ENCODE measurements at places on chromosomes 3 and 15.
A peak's percentile ranks its signal among the peaks of the same experiment; 100 is the strongest.

DNA sequence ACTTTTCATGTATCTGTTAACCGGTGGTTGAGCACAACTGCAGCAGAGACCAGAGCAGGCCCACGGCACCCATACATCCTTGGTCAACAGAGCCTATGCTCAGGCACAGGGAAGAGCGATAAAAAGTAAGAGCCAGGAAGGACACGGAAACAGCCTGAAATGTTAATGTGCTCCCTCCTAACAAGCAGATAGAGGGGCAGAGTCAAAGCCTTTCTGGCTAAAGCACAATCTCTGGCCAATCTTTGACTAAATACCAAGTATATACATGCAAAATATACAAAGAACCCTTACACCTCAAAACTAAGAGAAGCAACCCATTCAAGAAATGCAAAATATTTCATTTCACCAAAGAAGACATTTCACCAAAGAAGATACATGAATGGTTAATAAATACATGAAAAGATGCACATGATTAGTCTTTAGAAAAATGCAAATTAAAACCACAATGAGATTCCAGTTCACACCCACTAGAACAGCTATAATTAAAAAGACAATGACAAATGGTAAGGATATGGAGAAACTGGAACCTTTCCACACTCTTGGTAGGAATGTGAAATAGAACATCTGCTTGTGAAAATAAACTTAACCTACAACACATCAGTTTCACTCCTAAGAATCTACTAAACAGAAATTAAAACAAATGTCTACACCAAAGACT, 88.0 kb downstream of the OSBPL10 start:
- DNase-seq, result no peak

DNA sequence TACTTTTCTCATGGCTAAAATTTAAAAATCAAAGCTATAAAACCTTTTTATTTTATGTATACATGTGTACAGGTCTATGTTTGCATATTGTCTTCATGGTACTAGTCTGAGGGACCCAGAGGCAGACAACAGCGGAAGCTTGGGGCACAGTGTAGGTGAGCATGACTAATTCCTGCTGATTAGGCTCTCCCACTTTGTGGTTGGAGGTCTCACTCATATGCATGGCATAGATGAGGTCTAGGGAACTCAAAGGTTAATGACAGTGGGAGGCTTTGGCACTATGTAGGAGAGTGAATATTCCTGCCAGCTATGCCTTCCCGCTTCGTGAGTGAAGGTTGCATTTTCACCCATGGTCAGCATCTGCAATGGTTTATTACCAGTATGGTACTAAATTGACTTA, 47.5 kb upstream of the AADACL2 start:
- DNase-seq, result no peak

DNA sequence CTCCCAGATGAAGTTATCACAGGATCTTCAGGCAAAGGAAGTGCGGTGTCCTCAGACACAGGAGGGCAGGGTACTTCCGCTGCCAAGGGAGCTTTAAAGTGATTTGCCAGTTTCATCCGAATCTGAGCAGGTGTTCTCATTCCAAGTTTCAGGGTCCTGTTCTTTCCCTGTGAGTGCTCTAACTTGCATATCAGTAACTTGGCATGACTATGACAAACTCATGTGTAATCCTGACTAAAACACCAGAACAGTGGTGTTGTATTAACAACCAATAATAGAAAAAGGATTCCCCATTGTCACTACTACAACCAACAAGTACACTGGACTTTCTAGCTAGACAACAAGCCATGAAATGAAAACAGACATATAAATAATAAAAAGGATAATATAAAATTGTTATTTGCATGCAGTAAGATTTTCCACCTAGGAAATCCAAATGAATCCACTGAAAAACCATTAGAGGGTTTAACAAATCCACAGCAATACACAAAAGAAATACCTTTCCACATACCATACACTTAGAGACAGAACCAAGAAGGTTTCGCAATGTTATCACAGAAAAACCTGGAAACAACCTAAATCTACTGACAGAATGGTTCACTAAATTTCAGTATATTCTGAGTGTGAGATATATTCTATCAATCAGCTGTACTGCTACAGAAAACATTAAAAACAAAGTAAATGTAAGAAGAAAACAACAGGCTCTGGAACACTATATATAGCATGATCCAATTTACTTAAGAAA, 40.9 kb upstream of the RPL35A start:
- no peak for DNase-seq

- no peak for DNase-seq
These were observed 102.0 kb downstream of the GTPBP8 start for GRCh38 chr3:113092746-113093145.

GRCh38 chr3:25448750-25449692, 21.0 kb downstream of the RARB start:
- DNase-seq, result no peak

DNA sequence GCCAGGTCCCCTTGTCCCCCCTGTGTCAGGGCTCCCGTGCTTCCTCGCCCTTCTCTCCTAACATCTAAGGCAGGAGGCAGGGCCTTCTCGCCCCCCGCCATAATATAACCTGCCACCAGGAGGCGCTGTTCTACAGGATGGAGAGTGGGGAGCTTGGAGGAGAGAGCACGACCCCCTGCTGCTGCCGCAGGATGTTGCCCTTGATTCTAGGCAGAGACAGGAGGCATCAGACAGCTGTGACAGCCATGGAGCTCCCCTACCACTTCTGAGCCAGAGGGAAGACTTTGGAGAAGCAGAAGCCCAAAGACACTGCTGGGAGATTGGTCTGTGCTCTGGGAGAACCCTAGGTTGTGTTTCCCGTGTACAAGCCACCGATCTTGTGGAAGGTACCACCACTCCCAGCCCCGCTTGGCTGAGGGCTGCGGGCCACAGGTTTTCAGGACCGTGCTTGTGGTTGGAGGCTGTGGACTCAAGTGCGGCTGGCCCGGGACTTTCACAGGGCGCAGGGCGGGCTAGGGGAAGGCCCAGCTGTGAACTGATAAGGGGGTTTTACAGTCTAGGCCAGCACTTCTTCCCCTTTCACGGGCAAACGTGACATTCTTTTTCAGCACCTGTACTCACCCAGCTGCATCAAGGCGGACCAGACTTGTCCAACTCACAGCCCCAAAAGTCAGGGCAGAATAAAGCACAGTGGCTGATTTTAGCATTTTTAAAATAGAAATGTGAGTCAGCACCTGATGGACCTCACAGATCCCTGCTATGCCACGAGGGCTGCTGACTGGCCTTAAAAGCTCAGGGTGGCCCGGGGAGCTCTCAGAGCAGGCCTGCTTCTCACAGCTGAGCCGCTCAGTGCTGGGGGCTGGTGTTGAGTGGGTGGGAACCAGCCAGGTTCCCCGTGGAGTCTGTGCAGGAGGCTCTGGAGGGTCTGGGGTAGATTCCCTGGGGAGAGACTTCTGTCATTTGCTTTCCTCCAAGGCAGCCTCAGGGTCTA, 2.6 kb upstream of the TIGIT start:
- DNase-seq, result peak; percentile 88

GRCh38 chr3:19248143-19248542, 99.8 kb downstream of the KCNH8 start:
- DNase-seq, result no peak

GRCh38 chr3:177478170-177478867, 281.0 kb upstream of the TBL1XR1 start:
- DNase-seq, result no peak

- DNase-seq, result no peak
These were observed 307.8 kb downstream of the KBTBD8 start for GRCh38 chr3:67305922-67306321.

DNA sequence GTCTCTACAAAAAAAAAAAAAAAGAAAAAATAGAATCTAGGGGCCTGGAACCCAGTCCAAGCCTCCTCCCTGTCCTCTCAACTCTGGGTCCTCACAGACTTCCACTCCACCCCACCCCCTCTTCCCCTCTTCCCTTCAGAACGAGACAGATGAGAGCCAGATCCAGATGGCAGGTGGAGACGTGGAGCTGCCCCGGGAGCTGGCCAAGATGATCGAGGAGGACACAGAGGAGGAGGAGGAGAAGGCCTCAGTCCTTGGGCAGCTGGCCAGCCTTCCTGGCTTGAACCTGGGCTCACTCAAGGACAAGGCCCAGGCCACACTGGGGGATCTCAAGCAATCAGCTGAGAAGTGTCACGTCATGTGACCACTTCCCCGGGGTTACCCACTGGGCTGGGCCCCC, 3.6 kb downstream of the CPLX3 start:
- DNase-seq, result no peak

DNA sequence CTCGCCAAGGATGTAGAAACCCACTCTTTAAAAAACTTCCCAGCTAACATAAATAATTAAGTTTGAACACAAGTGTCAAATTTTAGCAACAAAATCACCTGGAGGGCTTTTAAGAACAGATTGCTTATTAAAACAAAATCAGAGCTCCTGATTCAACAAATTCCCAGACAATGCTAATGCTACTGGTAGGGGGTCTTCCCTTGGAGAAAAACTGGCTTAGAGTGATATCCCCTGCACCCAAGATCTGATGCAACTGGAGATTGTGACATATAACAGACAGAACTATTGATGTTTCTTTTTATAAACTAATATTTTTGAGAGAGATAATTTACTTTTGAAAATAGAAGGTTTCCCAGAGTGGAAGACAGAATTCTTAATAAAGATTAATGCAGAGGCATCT, 19.9 kb downstream of the IGSF10 start:
- no peak for DNase-seq

GRCh38 chr3:155302481-155302880, 9.0 kb upstream of the STRIT1 start:
- DNase-seq, result no peak

GRCh38 chr3:110485389-110485788, 586.2 kb upstream of the NECTIN3 start:
- no peak for DNase-seq

DNA sequence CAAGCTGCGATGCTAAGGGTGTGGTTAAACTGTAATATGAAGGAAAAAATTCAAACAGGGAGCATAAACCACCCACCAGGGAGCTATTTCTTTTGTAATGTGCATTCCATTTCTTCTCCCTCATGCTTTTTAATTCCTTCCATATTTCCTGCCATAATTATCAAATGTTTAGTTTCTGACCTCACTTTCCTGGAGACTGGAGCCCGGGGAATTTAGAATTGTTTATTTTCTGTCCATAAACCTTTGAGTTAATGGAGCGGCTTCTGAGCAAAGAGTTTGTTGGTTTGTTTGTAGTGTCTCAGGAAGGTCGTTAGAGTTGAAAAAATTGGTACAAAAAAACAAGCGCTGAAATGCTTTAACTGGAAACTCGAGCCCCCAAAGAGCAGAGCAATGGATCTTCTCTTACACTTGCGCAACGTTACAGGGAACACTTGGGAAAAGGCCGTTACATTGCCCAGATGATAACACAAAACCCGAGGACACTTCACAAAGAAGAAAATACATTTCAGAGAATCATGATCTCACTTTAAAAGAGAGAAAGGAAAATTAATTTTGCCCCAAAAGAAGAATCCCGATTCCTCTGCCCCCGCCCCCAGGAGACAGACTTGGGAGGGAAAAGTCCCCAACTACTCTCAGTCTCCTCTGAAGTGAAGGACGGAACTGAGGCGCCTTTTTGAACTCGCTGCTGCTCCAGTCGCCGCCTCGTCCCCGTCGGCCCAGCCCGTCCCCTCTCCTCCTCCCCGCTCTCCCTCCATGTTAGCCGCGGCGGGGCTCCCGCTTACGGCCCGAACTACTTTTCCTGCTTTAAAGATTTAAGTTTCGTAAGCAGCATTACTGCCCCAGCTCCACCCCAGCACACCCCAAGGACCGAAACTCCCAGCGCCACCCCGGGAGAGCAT, 842 bp downstream of the FSTL1 start:
- no peak for DNase-seq

DNA sequence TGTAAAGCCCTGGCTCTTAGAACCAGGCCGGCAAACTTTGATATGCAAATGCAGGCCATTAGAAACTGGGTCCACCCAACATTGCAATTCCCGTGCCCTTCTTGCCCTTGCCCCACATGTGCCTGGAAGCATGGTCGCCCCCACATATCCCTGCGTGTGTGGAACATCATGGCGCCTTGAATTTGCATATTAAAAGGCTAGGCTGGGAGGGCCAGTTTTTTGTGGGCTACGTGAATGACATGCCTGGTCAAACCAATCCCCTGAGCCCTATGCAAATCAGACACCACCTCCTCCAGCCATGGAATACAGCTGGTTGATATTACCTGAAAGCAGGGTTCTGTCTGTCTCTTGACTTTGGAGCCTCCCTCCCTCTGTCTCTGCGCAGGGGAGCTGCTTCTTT, 58.7 kb upstream of the ARHGEF26 start:
- DNase-seq, result no peak

All from stimulated activated CD8-positive, alpha-beta memory T cell treated with anti-CD3 and anti-CD28 coated beads, Interleukin-2, amount 100 ng/mL, for 48 hours (primary cell).